ENCODE measurements at places on chromosomes 2 and 18. TPM values are rescaled to one million over a fixed set of nuclear protein-coding genes. Genes with fewer than 3 reads are reported as not detected.

The TEX51 gene
- total RNA-seq = not detected

The CCDC121 gene
- 4.4 TPM for total RNA-seq

The POTEJ gene
- total RNA-seq = not detected

The ODC1 gene
- total RNA-seq = 170 TPM

The SATB2 gene
- total RNA-seq = 3.6 TPM
